ENCODE measurements at places on chromosomes 13 and 19.

DNA sequence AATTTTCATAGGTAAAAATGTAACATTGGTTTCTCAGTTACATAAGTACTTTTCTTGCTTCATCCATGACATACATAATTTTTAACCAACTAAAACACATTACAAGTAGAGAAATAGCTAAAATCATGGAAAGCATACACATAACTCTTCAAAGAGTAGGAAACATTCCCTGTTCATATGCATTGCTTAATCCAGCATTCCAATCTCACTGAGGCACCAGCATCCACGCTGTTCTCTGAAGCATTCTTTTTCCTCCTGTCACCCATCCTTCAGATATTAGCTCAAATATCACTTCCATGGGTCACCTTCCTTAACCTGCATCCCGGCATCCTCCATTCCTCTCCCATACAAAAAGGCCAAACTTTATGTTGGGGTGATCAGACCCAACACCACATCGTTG lies 79.1 kb downstream of the ZNF254 start:
- DNase-seq = no peak

GRCh38 chr19:52785506-52785905 lies 1.1 kb downstream of the ZNF600 start:
- DNase-seq = no peak

DNA sequence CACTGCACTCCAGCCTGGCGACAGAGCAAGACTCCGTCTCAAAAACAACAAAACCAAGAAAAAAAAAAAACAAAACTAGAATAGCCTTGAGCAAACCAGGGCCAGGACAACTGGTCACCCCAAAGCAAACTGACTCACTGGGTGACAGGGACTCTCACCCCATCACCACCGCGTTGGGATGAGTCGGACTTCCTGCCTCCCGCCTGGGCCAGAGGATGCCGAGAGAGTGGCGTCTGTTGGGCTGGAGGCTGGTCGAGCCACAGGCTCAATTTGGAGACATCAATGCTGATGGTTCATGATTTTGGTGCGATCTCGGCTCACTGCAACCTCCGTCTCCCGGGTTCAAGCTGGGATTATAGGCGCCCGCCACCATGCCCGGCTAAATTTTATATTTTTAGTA lies 11.6 kb downstream of the TMPRSS9 start:
- no peak for DNase-seq

- no peak for DNase-seq
These were observed 809 bp upstream of the B9D2 start for GRCh38 chr19:41364524-41365391.

DNA sequence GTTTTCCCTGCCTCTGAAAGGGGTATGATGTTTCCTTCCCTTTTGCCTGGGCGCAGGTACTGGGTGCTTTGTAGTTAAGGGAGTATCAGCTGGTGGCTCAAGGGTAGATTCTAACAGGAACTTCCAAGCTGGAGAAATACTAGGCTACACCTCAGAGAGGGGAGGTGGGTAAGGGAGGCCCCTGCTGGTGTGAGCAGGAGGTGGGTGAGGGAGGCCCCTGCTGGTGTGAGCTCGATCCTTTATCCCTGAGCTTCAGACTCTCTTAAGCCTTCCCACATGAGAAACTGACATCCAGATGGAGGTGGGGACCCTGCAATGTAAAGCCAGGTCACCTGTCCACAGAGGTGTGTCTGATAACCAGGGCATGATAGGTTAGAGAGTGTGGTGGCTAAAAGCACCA lies 32.1 kb downstream of the CYP2B6 start:
- DNase-seq = peak; percentile 74

GRCh38 chr13:87889254-87889653 lies 218.1 kb downstream of the SLITRK5 start:
- no peak for DNase-seq

DNA sequence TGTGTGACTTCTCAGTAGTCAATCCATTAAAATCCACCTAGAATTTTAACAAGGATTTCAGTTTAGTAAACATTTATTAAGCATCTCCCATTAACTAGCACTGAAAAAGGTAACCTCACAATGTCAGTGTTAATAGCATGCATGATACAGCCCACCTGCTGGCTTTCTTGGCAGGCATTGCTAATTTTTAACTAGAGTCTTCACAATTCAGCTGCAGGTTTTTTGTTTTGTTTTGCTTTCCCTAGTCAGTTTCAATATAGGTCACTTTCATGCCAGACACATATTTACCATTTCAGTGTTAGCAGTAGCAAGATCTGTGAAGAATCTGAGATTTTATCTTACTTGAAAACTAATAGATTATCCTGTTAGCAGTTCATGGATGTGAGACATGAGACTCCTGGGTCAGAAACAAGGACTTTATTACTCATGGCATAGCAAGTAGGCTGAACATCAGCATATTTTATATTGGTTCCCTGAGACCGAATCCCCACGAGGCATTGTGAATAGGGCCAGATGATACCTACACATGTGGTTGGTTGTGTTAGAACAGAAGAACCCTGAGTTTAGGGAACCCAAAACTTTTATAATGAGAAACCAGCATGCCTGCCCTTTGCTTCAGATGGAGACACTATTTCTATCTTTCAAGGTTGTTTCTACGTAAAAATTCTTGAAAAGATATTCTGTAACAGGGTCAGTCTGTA lies 198.0 kb upstream of the HTR2A start:
- DNase-seq = no peak

GRCh38 chr19:5032101-5032967 lies 63.4 kb downstream of the KDM4B start:
- DNase-seq = no peak

- no peak for DNase-seq
These were observed 3.9 kb downstream of the EEF1AKMT1 start for GRCh38 chr13:20769834-20770233.

GRCh38 chr19:27865927-27866777 lies 1346.8 kb downstream of the UQCRFS1 start:
- no peak for DNase-seq

GRCh38 chr13:53474878-53475277 lies 446.3 kb downstream of the OLFM4 start:
- DNase-seq = no peak

GRCh38 chr13:20400774-20401173 lies 124.9 kb downstream of the CRYL1 start:
- no peak for DNase-seq

DNA sequence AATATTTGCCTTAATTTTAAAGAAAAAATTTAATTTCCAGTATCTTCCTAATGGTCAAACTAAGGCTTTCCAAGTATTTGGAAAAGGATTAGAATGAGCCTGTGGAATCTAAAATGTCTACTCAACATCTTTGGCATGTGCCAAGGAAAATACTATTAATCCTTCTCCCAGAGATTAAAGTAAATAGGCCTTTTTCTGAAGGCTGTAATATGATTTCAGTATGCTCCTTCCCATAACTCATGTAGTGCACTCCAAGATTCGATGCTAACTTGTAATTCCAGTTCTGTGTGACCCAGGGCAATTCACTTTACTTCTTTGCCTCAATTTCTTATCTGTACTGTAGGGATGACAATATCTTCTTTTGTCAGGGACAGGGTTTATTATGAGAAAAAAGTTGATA lies 196.9 kb downstream of the ZIC5 start:
- DNase-seq = no peak

GRCh38 chr13:27797228-27797624 lies 4.9 kb downstream of the GSX1 start:
- peak; percentile 49 for DNase-seq

- no peak for DNase-seq
These were observed 95.3 kb downstream of the KL start for GRCh38 chr13:33111414-33112110.

DNA sequence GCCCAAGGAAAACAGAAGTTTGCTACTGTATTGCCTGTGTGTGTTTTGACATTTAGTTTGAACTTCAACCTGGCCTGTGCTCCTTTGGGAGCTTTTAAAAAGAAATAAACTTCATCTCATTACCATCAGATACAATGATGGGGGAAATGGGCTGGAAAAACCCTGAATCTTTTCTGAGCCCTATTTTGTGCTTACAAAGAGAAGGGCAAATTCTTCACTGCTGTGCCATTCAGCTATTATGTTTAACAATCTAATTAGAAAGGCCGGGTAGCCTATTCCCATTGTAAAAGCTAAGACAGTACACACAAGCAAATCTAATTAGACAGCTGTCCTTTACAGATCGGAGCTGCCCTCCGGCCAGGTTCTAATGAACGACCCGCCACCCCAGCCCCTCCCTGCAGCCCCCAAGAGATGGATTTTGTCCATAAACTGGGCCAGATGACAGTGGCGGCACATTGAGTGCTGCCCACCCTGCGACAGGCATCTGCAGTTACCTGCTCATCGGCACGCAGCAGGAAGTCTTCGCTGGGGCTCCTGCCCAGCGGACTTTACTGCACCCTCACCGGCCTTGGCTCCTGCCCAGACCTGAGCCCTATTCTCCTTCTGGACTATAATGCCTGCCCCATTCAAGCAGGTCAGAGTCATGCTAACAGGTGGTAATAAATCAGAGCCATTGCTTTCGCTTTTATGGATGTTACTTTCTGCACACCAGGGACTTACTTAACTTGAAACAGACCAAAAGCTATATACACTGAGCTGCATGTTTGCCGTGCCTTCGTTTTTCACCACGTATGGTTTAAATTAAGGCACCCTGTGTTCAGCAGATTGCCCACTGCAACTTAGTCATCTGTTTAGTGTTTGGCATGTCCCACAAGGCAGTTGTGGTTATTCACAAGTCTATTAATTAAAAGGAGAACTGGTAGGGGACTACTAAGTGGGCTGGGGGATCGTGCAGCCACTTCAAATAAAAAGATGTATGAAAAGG lies 549.6 kb downstream of the FGF9 start:
- no peak for DNase-seq

GRCh38 chr19:50764409-50764808 lies 5.9 kb upstream of the GPR32 start:
- no peak for DNase-seq

DNA sequence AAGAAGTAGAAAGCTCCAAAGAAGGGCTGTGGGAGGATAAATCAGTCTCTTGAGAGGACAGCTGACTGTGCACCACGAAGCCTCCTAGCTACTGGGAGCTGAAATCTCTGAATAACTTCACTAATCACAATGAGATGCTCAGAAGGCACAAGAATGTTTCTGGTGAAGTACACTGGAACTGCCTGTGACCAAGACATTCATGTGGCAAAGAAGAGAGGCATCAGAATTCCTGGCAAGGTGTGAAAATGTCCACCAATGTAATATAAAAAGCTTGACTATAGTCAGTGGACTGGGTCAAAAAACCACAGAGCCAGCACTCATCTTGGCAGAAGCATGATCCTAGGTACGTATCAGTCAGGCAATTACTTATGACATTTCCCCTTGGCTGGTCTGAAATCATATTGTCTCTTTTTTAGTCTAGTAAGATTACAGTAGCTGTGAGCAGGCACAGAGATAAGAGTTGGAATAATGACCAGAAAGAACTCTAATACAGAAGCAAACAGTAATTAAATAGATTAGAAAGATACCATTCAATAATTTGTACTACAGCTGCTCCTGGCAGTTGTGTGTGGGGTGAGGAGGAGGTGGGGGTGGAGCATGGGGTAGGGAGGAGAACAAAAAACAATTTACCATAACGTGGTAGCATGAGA lies 434.7 kb downstream of the DIAPH3 start:
- peak; percentile 9 for DNase-seq

DNA sequence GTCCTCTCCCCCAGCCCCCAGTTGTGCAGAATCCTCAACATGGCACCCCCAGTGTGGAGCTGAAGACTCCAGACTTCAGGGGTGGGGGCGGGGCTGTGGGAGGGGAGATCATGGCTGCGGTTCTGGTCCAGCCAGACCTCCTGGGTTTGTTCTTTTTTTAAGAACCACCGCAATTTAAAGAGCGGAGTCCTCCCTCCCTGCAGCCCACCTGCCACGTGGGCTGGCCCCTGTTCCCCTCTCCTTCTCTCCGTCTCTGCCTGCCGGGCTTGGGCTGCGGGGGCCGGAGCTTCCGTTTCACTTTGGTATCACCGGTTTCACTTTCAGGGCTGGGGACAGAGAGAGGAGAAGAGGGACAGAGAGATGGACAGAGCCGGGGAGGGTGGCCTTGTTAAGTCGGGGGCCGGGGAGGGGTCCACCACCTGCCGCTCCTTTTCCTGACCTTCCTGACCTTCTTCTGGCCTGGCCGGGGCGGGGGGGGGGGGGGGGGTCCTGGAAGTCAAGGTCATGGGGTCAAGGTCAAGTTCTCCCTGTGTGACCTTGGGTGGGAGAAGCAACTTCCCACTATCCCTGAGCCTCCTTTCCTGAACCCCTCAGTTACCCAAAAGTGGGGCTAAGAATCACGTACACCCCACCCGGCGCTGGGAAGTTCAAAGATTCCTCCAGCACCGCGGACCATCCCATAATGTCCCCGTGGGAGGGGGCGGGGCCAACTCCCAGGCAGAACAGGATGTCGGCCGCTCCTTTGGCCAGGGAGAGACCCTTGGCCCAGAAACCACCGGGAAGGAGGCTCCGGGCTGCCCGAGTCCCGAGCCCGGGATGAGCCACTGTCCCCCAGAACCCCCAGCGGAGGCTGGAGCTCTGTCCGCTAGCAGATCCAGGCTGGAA lies 11.3 kb upstream of the ZBTB7A start:
- DNase-seq = no peak

DNA sequence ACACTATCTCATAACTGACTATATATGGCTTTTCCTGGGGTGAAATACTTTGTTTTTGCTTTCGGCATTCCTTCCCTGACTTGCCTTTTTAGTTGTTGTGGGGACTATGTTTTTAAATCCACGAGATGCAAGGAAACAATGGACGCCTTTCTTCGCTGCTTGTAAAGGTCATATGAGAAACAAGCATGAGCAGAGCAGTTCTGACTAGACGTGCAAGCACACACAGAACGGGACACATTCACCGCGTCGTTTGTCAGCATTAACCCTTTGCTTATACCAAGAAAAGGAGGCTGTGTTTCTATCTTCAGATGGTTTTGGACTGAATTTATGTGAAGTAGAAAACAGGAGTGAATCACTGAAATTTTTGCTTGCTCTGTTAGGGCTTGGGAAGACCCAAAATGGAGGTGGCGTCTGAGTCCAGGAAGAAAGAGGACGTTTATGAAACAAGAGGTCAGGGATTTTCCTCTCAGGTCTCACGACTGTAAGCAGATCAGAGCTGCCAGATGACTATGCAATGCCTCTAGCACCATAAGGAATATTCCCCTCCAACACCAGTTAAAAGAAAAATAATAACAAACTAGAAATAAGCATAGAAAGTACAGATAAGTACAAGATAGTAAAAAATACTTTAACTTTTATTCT lies 358.9 kb downstream of the DLEU7 start:
- DNase-seq = no peak

- DNase-seq = peak; percentile 9
These were observed 10.5 kb downstream of the NAXD start for GRCh38 chr13:110625771-110626321.

DNA sequence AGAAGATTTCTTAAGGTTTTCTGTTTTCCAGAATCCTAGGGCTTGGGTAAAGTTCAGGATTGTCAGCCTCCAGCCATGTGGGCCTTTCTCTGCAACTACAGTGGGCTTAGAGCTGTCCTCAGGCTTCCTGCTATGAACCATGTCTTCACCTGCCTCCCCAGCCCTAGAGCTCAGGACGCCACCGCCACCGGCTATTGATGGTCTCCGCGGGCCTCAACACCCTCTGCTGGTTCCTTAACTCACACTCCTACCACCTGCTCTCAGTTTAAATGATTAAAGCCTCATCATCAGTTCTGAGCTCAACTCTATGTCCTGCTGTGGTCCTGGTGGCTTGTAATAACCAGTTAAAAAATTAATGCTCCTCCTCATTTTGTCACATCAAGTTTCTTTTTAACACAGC lies 221.0 kb downstream of the EFNB2 start:
- peak; percentile 23 for DNase-seq

GRCh38 chr13:109160887-109161669 lies 531.7 kb downstream of the MYO16 start:
- DNase-seq = no peak
